ENCODE measurements at places on chromosomes 12 and 14.

DNA sequence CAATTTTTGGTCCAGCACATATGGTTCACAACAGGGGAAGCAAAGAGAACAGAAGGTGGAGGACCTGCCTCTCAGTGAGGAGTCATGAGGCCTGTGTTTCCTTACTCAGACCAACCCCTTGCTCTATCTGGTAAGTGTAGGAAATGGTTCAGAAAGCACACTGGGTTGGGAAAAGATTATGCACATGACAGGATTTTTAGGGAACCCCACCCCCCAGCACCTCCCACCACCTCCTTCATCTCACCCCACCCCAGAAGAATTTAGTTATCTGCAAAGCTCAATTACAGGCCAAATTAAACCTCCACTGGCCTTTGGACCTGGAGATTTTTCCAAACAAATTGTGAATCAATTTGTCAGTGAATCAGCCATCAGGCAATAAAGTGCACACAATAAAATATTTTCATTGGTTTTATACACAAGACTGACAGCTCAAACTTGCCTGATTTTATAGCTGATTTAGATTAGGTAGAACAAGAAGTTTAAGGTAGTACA lies 132.8 kb downstream of the DACT1 start:
- DNase-seq = no peak
- H3K36me3 ChIP-seq = no peaks in the 10 kb centered on the region
- H3K4me3 ChIP-seq = no peak overlapping the region
- no peaks in the 10 kb centered on the region for H3K27me3 ChIP-seq
- no peak overlapping the region for H3K27ac ChIP-seq

GRCh38 chr12:101498252-101498651 lies 23.1 kb downstream of the SPIC start:
- no peak overlapping the region for H3K27ac ChIP-seq
- no peaks in the 10 kb centered on the region for H3K4me1 ChIP-seq
- H3K36me3 ChIP-seq = no peaks in the 10 kb centered on the region
- DNase-seq = no peak
- no peaks in the 10 kb centered on the region for H3K27me3 ChIP-seq
- H3K4me3 ChIP-seq = no peak overlapping the region

- no peak overlapping the region for H3K4me3 ChIP-seq
- H3K36me3 ChIP-seq = no peaks in the 10 kb centered on the region
- H3K27ac ChIP-seq = no peak overlapping the region
These were observed 154.9 kb upstream of the PWP1 start for GRCh38 chr12:107530701-107531100.

- H3K4me1 ChIP-seq = no peaks in the 10 kb centered on the region
- H3K27me3 ChIP-seq = no peaks in the 10 kb centered on the region
- H3K4me3 ChIP-seq = no peak overlapping the region
- no peaks in the 10 kb centered on the region for H3K36me3 ChIP-seq
- no peak overlapping the region for H3K27ac ChIP-seq
These were observed 314.8 kb upstream of the TBX3 start for GRCh38 chr12:114998750-114999128.

- H3K36me3 ChIP-seq = no peaks in the 10 kb centered on the region
- H3K27ac ChIP-seq = no peak overlapping the region
- H3K27me3 ChIP-seq = no peaks in the 10 kb centered on the region
- no peak overlapping the region for H3K4me3 ChIP-seq
These were observed 32.9 kb downstream of the NIN start for GRCh38 chr14:50798048-50798421.

DNA sequence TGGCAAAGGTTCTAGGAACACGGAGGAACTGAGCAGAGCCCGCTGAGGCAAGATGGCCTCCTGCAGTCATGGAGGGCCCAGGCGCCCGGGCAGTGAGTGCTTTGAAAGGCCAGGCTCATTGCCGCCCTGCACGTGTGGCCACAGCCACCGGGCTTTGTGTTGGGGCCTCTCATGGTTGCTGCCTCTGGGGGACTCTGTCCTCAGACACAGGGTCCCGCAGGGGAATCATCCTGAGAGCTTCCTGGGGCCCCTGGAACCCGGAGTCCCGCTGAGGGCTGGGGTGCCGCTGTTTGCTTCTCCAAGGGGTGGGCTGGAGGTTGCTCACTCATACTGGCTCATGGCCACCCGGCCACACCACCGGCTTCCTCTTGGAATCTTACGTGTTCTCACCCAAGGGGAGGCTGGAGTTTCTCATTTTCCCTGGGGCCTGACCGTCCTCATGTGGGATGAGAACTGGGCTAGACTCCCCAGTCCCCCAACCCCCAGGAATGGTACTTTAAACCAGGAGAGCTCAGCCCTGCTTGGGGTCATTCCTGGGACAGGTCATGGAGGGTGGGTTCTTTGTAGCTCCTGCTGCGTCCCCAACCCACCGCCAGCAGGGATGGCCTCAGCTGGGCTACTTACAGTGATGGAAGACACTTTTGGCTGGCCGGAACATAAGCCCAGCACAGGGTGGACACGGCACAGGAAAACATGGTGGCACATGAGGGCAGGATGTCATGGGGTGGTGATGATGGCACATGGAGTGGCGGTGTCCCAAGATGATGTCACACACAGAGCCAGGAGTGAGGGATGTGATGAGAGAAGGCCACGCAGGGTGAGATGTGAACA lies 21.1 kb upstream of the LRTM2 start:
- H3K27me3 ChIP-seq = no peaks in the 10 kb centered on the region
- no peak overlapping the region for H3K27ac ChIP-seq
- H3K36me3 ChIP-seq = no peaks in the 10 kb centered on the region
- H3K4me1 ChIP-seq = peaks cover 5% of the 10 kb centered on the region

DNA sequence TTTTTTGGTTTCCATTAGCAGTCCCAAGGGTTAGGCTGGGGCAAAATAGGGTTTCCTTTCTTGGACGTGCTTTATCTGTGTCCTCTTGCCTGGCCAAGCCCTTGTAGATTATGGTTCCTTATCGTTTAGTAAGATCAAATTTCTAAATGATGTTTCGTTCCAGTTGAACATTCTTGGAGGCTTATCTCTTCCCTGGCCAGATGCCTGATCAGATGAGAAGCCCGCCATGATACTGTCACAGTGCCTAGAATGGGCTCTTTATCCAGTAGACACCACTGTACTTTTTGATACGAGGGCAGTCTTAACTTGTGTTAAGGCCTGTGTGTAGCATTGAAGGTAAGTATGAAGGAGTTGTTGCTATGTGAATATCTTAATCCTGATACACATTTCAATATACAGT lies 76.1 kb upstream of the TMEM263 start:
- no peak for DNase-seq
- H3K4me1 ChIP-seq = no peaks in the 10 kb centered on the region
- no peaks in the 10 kb centered on the region for H3K36me3 ChIP-seq
- H3K27me3 ChIP-seq = no peaks in the 10 kb centered on the region
- no peak overlapping the region for H3K27ac ChIP-seq

DNA sequence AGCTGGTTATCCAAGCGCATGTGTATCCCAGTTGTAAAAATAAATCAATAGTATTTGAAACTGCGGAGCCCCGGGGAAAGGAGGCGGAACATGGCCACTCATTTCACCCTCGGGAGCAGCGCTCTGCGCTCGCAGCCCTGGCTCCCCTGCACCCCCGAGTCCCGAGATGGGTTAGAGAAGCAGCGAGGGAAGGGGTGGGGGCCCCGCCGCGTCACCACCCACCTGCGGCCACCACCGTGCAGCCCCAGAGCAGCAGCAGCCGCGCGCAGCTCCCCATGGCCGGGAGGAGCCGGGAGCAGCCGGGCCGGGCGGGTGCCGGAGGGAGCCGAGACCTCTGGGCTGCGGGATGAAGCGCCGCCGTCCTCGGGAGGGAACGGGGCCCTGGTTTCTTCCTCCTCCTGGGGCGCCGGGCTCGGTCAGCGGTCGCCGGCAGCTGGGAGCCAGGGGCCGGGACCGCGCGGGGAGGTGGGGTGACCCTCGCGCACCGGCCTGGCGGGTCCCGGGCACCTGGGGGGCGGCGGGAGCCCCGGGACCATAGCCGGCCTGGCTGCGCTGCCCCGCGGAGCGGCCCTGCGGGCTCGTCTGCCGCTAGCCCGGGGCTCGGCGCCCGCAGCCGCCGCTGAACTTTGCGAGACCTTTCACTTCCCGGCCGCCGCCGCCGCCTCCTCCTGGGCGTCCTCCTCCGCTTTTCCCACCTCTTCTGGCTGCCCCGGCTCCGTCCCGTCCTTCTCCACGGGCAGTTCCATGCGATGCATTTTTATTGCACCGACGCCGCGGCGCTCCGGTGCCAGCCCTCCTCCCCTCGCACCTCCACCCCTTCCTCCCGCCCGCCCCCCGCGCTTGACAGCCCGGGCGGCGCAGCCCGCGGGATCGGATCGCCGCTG lies at the start of gene NTN4:
Gene NTN4 (minus strand): TSS at position 732 of the 884 bp plus-strand sequence. CDS start 455 bp downstream, at position 277.
- DNase-seq = peak; percentile 52
- H3K36me3 ChIP-seq = no peaks in the 10 kb centered on the region
- peak within 1 kb of the TSS; percentile 62 for H3K4me3 ChIP-seq
- no peaks in the 10 kb centered on the region for H3K4me1 ChIP-seq
- peak within 1 kb of the TSS; percentile 71 for H3K27ac ChIP-seq
- no peaks in the 10 kb centered on the region for H3K27me3 ChIP-seq

GRCh38 chr12:107955966-107956643 lies 173.0 kb upstream of the WSCD2 start:
- H3K27me3 ChIP-seq = no peaks in the 10 kb centered on the region
- no peaks in the 10 kb centered on the region for H3K36me3 ChIP-seq
- H3K4me1 ChIP-seq = no peaks in the 10 kb centered on the region
- DNase-seq = no peak
- H3K27ac ChIP-seq = no peak overlapping the region
- H3K4me3 ChIP-seq = no peak overlapping the region

DNA sequence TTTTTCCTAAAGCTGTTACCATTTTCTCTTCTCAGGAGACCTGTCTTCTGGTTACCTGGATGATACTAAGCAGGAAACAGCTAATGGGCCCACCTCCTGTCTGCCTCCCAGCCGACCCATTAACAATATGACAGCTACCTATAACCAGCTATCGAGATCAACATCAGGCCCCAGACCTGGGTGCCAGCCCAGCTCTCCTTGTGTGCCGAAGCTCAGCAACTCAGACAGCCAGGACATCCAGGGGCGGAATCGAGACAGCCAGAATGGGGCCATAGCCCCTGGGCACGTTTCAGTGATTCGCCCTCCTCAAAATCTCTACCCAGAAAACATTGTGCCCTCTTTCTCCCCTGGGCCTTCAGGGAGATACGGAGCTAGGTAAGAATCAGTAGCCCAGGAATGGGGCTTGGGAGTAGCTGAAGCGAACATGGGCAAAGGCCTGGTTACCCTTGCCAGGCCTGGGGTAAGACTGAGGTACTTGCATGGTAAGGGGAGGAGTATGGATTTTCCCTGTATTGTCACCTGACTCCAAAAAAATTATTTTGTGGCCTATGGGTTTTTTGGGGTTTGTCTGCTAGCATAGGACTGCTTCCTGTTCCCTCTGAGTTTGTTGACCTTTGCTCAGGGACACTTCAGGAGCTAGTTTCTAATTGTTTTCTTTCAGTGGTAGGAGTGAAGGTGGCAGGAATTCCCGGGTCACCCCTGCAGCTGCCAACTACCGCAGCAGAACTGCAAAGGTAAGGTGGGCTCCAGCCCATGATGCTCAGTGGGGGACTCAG lies 26.6 kb downstream of the TRAFD1 start:
- no peaks in the 10 kb centered on the region for H3K4me1 ChIP-seq
- no peak overlapping the region for H3K4me3 ChIP-seq
- DNase-seq = no peak
- H3K27me3 ChIP-seq = no peaks in the 10 kb centered on the region

DNA sequence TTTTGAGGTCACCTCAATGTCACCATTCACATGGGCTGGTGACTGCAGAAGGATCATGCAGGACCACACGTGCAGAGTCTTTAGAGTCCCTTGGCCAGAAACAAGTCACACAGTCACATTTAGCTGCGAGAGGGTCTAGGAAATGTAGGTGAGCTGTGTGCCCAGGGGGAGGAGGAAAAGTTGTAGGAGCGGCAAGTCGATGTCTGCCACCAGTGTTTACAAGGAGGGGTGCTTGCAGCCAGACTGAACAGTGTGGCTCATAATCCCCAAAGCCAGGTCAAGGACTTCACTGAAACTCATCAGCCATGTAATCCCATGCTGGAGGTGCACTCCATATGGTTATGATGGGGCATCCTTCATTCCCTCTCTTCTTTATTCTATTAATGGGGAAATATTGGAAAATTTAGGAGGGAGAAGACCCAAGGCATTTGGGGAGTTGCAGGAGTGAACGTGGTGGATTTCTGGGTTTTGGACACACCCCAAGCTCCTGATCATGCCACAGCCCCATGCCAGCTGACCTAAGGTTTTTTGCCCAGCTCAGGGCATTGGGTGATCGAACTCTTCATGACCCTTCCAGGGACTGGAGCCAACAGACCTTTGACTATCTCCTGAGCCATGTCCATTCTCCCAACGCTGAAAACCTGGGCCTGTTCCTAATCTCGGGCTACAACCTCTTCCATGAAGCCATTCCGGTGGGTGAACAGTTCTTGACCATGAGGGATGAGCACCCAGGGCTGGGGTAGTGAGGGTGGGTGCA lies 7.2 kb downstream of the DAO start:
- H3K36me3 ChIP-seq = no peaks in the 10 kb centered on the region
- no peak overlapping the region for H3K27ac ChIP-seq
- H3K27me3 ChIP-seq = no peaks in the 10 kb centered on the region
- no peak for DNase-seq
- no peak overlapping the region for H3K4me3 ChIP-seq
- H3K4me1 ChIP-seq = no peaks in the 10 kb centered on the region

GRCh38 chr14:75461755-75462349 lies 34.0 kb downstream of the JDP2 start:
- no peaks in the 10 kb centered on the region for H3K36me3 ChIP-seq
- DNase-seq = no peak
- H3K27me3 ChIP-seq = no peaks in the 10 kb centered on the region
- H3K4me1 ChIP-seq = no peaks in the 10 kb centered on the region
- H3K27ac ChIP-seq = no peak overlapping the region
- no peak overlapping the region for H3K4me3 ChIP-seq

DNA sequence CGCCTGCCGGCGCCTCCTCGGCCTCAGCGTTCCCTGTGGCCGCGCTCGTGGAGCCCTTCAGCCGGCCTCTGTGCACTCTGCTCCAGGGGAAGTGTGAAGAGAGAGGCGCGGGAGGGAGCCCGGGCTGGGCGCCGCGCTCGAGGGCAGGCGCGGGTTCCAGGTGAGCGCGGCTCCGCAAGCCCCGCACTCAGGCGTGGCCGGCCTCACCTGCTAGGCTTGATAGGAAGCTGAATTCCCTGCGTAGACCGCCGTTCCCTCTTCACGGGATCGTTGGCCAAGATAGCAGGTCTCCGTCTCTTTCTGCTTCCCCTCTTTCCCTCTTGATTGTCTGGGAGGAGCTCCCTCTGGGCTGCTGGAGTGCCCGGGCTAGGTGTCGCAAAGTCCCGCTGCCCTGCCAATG lies 89.7 kb downstream of the ASCL4 start:
- no peak for DNase-seq
- peak overlapping the region; percentile 11 for H3K4me3 ChIP-seq
- no peaks in the 10 kb centered on the region for H3K27me3 ChIP-seq
- peak overlapping the region; percentile 58 for H3K27ac ChIP-seq

GRCh38 chr14:103298620-103299019 lies 35.4 kb upstream of the EIF5 start:
- H3K27ac ChIP-seq = no peak overlapping the region
- H3K4me1 ChIP-seq = no peaks in the 10 kb centered on the region
- DNase-seq = no peak
- H3K4me3 ChIP-seq = no peak overlapping the region

- DNase-seq = no peak
- no peaks in the 10 kb centered on the region for H3K36me3 ChIP-seq
- no peak overlapping the region for H3K4me3 ChIP-seq
- no peak overlapping the region for H3K27ac ChIP-seq
- H3K4me1 ChIP-seq = no peaks in the 10 kb centered on the region
- no peaks in the 10 kb centered on the region for H3K27me3 ChIP-seq
These were observed 59.4 kb upstream of the VSX2 start for GRCh38 chr14:74179856-74180255.

Data from prostate gland (tissue), 2 donors.